ENCODE measurements at places on chromosomes 5 and 9.

- no peak for DNase-seq
Measured at GRCh38 chr9:68555437-68556150, 14.9 kb upstream of the TMEM252 start.

- DNase-seq: no peak
Measured at GRCh38 chr5:81140943-81141342, 92.2 kb upstream of the CKMT2 start.

DNA sequence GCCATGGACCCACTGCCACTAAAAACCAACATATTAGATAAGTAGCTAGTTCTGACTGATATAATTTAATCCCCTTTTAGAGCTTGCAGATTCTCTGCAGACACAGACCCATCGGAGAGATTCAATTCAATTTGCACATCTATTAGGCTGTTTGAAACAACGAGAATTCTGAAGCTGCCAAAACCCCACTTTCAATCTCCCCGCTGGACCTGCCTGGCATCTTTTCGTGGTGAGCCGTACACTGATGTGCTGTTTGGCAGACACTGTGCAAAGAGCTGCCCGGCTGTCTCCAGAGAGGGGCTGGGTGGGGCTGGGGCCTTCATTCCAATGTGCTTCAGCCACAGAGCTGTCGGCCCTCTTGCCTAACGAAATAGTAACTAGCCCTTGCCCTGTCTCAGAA lies 42.1 kb upstream of the FAM240B start:
- DNase-seq: no peak

- DNase-seq: no peak
Measured at GRCh38 chr9:92206488-92206887, 87.0 kb downstream of the IARS1 start.

DNA sequence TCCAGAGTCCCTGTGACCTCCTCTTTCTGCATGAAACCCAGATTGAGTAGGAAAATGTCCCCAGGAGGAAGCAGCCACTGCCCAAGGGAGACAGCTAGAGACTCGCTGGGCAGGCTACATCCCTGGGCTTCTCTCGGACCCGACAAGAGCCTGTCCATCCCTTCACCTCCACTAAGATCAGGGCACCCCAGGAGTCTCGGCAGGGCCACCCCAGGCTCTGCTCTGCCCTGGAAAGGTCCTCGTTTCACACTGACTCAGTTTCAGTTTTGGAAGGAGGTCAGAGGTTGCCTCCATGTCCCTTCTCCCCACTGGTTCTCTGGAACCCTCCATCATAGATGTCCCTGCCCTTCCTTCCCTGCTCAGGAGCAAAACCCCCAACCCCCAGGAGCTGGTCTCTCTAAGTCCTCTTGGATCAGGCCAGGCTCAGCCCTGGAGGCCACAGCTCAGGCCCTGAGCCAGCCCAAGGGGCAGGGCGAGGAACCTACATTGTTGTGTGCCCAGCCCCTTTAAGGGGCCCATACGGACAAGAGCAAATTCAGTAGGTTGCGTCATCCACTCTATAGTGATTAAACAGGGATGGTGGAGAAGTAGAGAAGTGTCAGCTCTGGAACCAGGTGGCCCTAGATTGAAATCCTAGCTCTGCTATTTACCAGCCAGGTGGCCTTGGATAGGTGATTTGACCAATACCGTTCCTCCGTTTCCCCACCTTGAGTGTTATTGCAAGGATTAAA lies 37.4 kb downstream of the C9orf50 start:
- no peak for DNase-seq
